ENCODE measurements at places on chromosomes 11 and 22.

DNA sequence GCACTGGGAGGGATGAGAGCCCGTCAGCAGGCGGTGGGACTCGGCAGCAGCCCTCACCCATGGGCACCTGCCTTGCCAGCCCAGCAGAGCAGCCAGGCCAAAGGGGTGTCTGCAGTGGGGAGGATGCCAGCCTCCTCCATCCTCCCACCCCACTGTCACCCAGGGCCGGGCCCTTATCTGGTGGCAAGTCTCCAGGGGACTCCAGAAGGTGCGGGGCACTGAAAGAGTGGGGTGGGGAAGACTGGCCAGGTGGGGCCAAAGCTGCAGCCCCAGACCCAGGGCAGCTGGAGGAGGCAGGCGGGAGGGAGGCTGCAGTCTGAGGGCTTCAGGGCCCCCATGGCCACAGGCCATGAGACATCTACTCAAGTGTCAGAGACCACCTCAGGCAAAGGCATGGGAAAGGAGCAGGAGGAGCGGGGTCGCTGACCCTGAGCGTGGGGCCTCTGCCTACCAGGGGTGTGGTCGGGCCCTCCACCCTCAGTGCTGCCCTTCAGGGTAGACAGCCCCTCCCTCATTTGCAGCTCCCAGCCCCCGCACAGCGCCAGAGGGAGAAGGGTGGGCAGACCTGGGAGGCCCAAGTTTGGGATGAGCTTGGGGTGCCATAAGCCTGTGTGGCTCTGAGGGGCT lies 3.5 kb downstream of the DGCR6L start:
- no peak for DNase-seq

DNA sequence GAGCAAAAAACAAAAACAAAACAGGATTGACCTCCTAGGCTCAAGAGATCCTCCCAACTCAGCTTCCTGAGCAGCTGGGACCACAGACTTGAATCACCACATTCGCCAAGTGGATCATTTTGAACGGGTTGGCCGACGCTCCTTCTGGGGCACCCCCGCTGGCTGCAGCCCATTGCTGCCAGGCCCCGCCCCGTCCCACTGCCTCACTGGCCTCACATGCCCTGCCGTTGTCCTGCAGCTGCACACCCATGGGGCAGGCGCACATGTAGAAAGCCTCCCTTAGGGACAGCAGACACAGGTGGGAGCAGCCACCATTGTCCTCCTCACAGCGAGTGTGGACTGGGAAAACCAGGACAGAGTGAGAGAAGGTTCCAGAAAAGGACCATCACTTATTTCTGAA lies 154.5 kb downstream of the CRYBB2 start:
- no peak for DNase-seq

GRCh38 chr11:130216591-130217132 lies 57.1 kb downstream of the ST14 start:
- DNase-seq: no peak

GRCh38 chr22:49561338-49561737 lies 266.3 kb downstream of the BRD1 start:
- DNase-seq: no peak

- peak; percentile 14 for DNase-seq
Observed at GRCh38 chr11:6862961-6863360, at the start of gene OR10A2. Gene OR10A2, plus strand, starts transcription at chr11:6863057. Its CDS starts 6,698 bp downstream, at chr11:6869755.

DNA sequence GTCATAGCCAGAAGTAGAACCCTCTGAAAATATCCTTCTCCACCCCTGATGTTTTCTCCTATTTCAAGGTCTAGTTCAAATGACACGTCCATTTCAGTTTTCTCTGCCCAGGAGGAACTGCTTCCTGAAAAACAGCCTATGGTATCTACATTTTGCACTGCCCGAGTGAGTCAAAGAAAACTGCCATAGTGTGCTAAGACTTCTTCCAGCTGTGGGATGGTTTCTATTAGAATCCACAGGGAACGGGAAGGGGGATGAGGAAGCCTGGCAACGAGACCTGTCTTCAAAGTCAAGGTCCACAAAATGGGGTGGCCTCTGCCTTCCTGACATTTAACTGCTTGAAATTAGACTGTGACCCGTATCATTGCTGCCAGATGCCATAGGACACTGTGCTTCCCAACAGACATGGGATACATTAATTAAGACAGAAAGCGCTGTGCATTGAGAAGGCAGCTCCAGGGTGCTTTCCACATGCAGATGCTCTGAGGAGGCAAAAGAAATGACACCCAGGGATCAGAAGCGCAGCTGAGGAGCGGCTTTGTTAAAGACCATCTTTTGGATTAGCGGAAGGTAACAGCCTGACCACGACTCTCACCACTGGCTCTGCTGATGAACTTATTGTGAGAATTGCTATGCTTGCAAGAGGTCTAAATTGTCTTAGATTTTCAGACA lies 39.4 kb upstream of the NUP50 start:
- DNase-seq: peak; percentile 19

DNA sequence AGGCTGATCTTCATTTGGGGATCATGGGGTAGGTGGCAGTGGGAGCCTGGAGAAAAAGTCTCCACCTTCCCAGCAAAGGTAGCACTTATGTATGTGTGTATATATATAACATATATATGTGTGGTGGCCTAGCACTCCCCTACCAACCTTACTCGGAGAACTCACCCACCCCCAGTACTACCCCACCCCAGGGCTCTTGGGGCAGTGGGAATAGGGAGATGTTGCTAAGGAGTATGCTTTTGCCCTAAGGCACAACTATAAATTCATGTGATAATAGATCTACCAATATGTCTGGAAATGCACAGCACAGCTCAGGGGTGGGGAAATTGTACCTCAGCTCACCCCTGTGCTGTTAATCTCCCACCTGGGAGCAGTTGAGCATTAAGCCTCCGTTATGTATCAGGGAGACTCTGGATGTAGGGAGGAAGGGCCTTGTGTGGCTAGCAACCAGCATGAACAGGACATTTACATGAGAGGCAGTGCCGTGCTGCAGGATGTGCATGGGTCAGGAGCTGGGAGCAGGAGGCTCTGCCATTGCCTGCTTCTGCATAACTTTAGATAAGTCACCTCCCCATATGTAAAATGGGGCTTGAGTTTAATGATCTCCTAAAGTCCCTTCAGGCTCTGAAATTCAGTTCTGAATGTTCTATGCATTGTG lies 57.3 kb downstream of the C11orf91 start:
- no peak for DNase-seq

GRCh38 chr11:102914238-102915043 lies 39.7 kb upstream of the MMP12 start:
- peak; percentile 59 for DNase-seq

DNA sequence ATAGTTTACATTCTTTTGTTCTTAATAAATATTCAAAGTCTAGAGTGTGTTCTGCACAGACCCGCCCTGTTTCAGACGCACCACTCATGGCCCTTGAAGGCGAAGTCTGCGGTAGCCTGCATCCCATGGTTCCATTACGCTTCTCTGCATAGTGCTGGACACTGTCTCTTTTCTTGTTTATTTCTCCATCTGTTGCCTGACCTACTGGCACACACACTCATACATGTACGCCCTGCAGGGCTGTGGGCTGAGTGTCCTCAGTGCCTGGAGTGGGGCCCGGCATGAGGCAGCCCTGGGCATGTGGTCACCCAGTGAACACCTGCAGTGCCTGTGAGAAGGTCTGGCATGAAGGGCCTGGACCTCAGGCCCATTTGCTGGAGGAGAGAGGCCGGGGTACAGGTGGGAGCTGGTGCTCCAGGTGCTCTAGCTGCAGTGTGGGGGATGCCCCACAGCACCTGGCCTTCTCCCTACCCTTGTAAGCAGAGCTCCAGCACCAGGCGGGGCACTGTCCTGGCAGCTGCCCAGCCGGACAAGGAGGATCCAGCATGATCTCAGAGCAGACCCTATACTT lies 404.1 kb downstream of the TBC1D22A start:
- DNase-seq: no peak
